ENCODE measurements at places on chromosomes 7 and 10.
A peak's percentile ranks its signal among the peaks of the same experiment; 100 is the strongest.

DNA sequence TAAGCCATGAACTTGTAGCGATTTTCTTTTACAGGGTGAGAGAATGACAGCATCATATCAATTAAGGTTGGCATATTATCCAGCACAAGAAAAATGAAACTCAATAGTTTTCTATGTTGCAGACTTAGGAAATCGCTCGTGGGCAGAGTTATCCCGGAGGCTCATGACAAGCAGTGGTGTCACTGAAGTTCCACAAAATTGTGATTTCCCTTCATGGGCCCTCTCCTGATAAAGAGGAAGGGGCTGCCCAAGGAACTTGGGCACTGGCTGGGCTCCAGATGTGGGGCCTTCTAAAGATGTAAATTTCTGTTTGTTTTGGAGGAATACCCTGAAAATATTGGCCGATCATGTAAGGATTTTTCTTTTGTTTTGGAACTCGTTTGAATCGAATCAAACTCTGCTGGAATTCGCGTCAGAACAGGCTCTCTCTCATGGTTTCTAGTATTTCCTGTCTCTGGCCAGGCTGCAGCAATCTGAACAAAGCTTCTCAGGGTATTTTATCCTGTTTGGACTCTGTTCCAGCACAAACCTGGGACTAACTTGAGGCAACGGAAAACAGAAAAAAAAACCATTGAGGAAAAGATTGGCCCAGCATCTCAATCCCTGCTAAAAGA, 340.6 kb upstream of the NRP1 start:
- DNase-seq = no peak

- no peak for DNase-seq
Observed at GRCh38 chr10:109418795-109419194, 504.5 kb downstream of the XPNPEP1 start.

GRCh38 chr7:55432939-55433784, 68.0 kb downstream of the LANCL2 start:
- DNase-seq = peak; percentile 45

DNA sequence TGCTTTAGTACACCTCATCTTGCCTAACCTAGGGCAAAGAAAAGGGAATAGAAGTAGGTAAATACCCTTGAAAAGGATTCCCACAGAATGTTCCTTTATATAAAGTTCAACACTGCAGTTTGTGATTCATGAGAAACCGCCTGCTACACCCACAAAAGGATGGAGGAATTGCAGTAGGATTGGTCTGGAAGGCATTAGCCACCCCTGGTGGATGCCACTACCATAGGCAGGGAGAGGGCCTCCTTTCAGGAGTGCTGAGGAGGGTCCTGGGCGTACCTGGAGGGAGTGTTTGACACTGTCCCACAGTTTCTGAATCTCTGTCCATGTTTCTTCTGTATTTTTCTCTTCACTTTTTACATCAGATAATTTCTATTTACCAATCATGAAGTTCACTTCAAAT, 221.8 kb upstream of the TMEM72 start:
- no peak for DNase-seq

DNA sequence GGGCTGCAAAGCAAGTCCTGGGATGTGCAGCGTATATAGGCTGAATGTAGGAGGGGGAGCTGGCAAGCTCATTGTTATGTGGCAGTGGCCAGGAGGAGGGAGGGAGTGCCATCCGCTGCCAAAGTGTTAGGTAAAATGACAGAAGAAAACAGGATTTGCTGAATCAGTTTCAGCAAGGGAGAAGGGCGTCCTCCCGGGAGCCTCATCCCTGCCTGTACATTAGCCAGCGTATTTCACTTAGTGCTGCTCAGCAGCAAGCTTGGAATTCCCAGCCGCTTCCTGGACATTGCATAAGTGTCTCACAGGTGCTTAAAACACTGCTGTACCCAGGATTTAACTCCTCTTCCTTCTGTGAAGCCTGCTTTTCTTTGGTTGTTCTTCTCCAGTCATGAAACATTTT, 2.5 kb downstream of the NIPSNAP2 start:
- no peak for DNase-seq

- no peak for DNase-seq
Observed at GRCh38 chr7:17392846-17393245, 94.4 kb downstream of the AHR start.

DNA sequence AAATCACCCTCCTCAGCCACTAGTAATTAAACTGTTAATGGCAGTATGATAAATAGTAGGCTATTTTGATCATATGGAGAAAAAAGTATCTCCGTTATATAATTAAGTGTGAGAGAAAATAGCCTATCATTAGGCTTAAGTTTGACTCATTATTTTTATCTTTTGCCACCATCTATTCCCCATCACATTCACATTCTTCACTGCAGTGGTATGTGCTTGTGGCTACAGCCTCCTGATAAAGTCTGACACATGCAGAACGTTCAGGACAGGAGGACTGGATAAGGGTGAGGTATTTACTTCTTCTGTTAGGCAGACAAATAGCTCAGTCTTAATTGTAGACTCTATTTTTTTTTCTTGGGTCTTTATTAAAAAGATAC, 5.8 kb downstream of the NEBL start:
- no peak for DNase-seq

- DNase-seq = no peak
Observed at GRCh38 chr10:118914629-118915028, 114.9 kb upstream of the NANOS1 start.

GRCh38 chr7:108825581-108825909, 255.9 kb downstream of the DNAJB9 start:
- no peak for DNase-seq

GRCh38 chr10:84452003-84452402, 123.6 kb downstream of the CCSER2 start:
- no peak for DNase-seq

GRCh38 chr7:1713502-1714484, 43.7 kb downstream of the ELFN1 start:
- no peak for DNase-seq

DNA sequence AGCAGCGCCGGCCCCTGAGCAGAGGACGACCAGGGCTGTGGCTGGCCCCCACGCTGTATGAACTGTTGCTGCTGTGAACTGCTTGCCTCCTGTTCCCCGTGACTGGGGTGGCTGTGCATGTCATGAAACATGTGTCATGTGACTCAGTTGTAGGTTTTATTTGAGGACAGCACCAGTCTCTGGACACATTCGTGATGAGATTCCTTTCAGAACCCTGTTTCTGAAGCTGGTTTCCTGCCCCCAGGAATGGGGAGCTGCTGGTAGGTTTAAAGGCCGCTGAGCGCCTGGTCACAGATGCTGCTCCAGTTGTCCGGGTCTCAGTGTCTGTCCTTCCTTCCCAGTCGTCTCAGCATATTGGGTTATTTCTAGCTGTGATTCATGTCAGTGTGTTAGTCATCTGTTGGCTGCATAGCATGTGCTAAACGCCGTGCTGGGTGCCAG, 79.1 kb upstream of the PPIF start:
- no peak for DNase-seq
